NCI-H1092 treated with DMSO at 0.1 percent for 48 hours (cell line): ENCODE measurements at places on chromosomes 11 and 22.

DNA sequence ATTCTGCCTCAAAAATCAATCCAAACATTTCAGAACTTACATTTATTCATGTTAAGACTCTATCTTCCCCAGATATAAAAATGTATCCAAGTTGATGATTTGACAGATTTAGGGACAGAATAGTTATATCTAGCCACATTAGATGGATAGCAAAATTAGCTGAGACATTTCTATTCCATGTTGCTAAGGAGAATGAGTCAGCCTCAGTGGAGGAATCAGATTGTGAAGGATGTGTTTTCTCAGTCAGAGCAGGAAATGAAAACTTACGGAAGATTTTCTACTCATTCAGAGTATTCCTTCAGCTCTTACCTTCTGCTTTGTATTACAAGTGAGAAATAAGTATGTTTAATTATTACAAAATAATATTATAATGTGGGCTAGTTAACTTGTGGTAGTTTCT, 556.3 kb upstream of the ANO3 start:
- DNase-seq, result no peak

DNA sequence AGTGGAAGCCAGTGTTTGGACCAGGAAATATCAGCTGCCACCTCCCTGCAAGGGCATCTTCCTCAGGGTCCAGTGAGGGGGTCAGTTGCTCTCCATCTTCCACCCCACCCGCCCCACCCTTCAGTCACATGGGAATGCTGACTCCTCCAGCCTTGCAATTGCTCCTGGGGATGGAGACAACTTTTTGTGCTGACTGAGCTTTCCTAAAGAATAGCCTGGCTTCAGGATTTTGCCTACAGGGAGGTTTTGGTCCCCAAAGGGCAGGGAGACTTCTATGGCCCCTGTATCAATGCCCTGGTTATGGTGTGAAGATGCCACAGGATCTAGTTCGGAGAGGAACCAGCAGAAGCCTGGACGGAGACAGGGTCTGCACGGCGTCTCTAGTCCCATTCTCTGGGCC, 124.0 kb upstream of the LMO1 start:
- DNase-seq, result no peak

- DNase-seq, result no peak
Measured at GRCh38 chr22:46612904-46613605, 7.1 kb upstream of the GRAMD4 start.

- no peak for DNase-seq
Measured at GRCh38 chr11:78886616-78887015, 312.0 kb upstream of the NARS2 start.

DNA sequence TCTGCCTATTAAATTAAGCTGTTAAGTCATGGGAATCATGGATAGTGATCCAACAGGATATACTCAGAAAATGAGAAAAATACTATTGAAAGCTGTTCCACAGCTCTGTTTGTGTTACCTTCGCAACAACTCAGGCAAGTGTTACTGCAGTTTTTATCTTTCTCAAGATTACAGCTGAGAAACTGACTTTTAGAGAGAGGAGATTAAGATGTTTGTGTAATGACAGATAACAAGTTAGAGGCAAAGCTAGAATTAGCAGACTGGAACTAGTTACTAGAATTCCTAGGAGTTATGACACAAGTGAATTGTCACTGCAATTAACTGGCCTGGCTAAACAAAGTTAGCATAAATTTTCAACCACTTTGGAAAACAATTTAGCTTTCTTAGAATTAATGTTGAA, 1.6 kb downstream of the SLN start:
- DNase-seq, result no peak
